ENCODE measurements at places on chromosomes 2 and 18. TPM values are rescaled to one million over a fixed set of nuclear protein-coding genes. Genes with fewer than 3 reads are reported as not detected.

The CCDC178 gene
- not detected for total RNA-seq

The THADA gene
- total RNA-seq = 68.0 TPM

The SULT1C2 gene
- 0.28 TPM for total RNA-seq

The HOXD8 gene
- not detected for total RNA-seq

The RGPD4 gene
- total RNA-seq = 0.10 TPM

The SKA1 gene
- total RNA-seq = 4.3 TPM

DNA sequence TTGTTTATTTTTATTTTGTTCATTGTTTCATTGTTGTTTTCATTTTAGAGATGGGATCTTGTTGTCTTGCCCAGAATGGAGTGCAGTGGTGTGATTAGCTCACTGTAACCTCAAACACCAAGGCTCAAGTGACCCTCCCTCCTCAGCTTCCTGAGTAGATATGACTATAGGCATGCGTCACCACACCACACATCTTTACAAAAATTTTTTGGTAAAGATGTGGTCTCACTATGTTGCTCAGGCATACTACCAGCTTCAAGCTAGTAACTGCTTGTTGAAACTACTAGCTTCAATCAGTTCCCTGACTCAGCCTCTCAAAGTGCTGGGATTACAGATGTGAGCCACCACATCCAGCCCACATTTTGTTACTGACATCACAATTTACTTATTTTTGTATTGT is 14.8 kb downstream of the FAM237A start:
- no peaks in the 10 kb centered on the region for H3K4me1 ChIP-seq
- DNase-seq = no peak

DNA sequence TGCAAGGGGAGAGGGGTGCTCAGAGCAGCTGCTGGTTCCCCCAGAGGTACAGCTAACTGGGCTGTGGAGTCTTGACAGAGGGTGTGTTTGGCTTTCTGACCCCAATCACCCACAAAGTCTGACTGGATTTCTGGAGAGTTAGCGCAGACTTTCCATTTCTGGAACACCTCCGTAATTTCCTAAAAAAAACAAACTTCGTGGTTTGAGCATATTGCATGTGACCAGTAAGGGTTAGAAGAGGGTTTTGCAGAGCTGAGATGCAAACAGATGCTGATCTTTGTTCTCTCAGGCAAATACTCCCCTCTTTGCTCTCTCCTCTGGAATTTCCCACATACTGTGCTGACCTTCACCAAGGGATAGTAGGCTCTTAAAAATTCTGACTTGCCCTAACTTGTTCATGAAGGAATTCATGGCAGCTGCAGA is 44.5 kb upstream of the TMEM247 start:
- peaks cover 1% of the 10 kb centered on the region for H3K36me3 ChIP-seq
- no peak for DNase-seq
- H3K27me3 ChIP-seq = no peaks in the 10 kb centered on the region
- peaks cover 17% of the 10 kb centered on the region for H3K4me1 ChIP-seq
- no peak overlapping the region for H3K4me3 ChIP-seq

GRCh38 chr2:151165105-151165684 is 96.5 kb downstream of the RBM43 start:
- no peak for DNase-seq
- H3K36me3 ChIP-seq = no peaks in the 10 kb centered on the region
- no peaks in the 10 kb centered on the region for H3K27me3 ChIP-seq
- H3K27ac ChIP-seq = no peak overlapping the region

- H3K4me3 ChIP-seq = no peak overlapping the region
- no peaks in the 10 kb centered on the region for H3K27me3 ChIP-seq
- peaks cover 2% of the 10 kb centered on the region for H3K4me1 ChIP-seq
Measured at GRCh38 chr18:49042246-49042570, 91.4 kb upstream of the SMAD7 start.
